ENCODE measurements at places on chromosomes 11 and 22. TPM values are rescaled to one million over a fixed set of nuclear protein-coding genes. Genes with fewer than 3 reads are reported as not detected.

GRCh38 chr22:46286006-46286405 lies 10.7 kb upstream of the GTSE1 start:
- no peak for DNase-seq

GRCh38 chr11:44865866-44866272 lies 84.8 kb downstream of the TP53I11 start:
- DNase-seq: no peak

DNA sequence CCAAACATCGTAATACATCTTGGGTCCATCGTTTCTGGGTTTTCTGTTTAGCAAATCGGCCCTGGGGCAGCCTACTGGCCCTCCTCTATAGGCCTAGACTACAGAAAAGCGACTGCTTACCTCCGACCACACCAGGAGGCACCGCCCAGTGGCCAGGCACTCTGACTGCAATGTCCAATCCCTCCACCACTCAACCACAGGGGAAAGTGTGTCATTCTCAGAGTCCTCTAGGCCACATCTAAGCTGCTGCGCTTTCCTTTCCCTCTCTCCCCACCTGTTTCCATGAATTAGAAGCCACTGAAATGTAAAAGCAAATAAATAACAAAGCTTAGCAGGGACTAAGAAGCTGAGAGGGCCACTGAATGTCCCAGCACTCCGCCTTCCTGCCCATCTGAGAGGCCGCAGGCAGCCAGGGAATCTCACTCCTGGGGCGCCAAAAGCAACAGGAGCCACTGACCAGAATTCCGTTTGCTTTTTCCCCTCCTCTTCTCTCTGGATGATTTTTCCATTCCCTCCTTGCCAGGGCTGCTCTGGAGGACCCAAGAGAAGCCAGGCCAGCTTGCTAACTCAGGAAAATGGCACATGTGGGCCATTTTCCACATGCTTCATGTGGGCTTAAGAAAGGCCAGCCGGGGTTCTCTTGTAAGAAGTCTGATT lies 50.1 kb upstream of the FLI1 start:
- DNase-seq: no peak

DNA sequence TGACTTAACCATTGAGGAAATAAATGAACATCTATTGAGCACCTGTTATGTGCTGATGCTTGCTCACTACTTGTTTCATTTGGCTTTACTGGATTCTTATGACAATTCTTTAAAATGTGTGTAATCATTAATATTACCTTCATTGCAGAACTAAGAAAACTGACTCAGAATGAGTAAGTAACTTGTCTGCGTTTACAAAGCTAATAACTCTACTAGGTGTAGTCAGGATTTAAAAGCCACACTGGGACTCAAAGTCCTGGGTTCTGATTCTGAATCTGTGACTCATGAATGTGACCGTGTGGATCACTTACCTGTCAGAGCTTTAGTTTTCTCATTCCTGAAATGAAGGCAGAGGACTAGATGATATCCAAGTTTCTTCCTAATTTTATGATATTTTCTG lies 23.4 kb upstream of the KIRREL3 start:
- DNase-seq: no peak

DNA sequence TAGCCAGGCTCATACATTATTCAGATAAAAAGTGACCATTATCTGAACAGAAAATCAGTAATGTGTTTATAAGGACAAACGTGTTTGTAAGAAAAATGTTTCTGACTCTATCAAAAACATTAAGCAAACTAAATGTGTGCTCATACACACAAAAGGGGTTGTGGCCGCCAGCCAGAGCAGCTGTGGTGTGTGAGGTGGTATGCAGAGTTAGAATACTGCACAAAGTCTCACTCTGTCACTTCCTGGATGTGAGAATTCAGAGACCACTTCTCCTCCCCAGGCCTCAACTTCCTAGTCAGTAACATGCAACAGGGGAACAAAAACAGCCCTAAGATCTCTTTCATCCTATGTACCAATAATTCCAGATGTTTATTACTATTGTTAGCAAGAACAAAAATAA lies 9.4 kb downstream of the OR5B21 start:
- no peak for DNase-seq

DNA sequence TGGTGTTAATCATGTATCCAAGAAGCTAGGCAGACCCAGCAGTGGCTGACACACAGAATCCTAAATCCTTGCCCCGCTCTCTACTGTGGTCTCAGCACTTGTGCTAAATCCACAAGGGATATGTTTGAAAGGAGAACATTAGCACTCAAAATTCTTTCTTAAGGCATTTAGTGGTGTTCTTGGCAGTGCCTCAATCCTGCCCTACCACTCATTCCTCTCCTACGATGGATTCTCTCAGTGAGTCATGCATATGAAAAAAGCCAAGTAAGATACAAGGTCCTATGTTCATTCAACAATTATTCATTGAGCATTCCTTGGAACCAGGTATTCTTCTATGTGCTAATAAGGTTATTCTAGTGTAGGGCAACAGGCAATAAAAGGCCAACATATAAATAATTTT lies 31.2 kb downstream of the RRP8 start:
- DNase-seq: no peak

DNA sequence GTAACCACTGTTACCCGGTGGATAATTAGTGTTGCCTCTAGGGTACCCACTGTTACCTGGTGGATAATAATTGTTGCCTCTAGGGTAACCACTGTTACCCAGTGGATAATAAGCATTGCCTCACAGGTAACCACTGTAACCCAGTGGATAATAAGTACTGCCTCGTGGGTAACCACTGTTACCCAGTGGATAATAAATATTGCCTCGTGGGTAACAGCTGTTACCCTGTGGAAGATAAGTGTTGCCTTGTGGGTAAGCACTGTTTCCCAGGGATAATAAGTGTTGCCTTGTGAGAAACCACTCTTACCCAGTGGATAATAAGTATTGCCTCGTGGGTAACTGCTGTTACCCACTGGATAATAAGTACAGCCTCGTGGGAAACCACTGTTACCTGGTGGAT lies 9.3 kb upstream of the NXPE4 start:
- no peak for DNase-seq

DNA sequence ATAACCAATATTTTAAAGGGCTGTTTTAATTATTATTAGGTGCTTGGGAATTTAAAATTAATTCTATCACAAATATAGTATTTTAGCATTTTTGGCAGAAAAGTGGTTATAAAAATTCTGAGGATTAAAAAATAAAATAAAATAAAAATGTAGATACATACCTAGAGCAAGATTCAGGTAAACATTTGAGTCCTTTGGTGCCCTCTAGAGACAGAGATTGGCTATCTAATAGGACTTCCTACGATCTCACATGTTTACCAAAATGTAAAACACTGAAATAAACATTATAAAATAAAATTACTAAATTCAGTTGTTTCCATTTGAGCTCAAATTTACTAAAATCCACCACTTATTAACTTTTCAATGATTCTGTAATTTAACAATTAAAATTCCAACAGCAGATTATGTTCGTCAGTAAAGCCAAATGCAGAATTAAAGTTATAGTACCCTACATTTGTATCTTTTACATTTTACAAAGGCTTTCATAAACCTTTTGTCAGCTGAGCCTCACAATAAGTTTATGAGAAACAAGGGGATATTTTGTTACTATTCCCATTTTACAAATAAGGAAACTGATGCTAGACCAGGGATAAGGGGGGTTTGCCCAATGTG lies 27.7 kb downstream of the SLC36A4 start:
- no peak for DNase-seq

DNA sequence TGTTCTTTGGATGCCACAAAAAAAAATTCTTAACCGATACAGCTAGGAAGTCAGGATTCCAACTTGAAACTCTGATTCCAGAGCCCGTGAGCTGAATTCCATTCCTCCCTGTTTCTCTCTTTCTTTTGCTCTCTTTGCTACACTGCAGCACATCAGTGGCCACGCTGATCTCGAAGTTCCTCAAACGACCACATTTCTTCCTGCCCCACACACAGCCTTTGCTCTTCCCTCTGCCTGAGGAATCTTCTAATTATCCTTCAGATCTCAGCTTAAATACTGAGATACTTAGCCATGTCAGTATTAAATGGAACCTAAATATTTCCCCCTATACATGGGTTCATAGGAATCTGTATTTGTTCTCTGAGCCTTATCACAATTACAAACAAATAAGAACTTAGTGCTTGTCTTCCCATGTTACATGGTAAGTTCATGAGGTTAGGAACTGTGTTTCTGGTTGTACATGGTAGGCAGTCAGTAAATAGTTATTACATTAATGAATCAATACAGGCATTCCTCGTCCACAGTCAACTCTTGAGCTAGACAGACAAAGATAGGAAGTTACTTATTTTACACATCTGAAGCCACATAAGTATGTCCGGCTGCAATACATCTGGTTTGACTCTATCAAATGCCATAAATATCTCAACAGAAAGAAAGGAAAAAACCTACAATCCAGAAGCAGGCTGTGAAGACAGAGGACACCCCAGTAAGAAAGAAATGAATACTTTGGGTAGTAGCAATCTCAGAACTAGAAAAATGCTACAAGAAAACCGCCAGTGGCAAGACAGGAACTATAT lies 86.6 kb downstream of the MAML2 start:
- peak; percentile 54 for DNase-seq

DNA sequence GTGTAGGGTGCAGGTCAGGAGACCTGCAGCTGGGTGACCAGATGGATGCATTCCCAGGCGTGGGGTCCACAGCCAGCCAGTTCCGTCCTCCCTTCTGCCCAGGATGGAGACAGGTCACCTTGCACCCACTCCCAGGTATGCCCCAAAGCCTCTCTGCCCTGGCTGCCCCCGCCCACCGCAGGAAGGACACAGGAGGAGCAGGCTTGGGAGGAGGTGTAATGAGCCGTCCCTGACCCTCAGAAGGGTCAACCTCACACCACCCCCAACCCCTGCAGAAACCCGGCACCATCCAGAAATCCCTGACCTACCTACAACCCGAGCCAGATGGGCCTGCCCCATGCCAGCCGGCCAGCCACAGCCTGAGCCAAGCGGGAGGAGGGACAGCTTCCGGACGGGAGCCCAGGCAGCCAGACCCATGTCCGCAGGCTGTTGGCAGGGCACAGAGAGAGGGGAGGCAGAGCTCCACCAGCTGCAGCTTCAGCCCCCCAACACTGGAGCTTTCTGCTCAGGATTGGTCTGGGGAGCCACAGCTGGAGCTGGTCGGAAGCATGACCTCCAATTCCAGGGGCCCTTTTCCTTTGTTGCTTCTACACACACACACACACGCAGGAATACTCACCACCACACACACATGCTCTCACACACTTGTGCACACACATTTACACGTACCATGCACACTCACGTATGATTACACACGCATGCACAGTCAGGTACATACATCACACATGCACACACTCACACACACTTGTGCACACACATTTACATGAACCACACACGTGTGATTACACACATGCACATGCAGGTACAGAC lies 5.3 kb downstream of the IFITM10 start:
- no peak for DNase-seq

GRCh38 chr11:38824573-38824972 lies 2226.5 kb upstream of the RAG2 start:
- no peak for DNase-seq

DNA sequence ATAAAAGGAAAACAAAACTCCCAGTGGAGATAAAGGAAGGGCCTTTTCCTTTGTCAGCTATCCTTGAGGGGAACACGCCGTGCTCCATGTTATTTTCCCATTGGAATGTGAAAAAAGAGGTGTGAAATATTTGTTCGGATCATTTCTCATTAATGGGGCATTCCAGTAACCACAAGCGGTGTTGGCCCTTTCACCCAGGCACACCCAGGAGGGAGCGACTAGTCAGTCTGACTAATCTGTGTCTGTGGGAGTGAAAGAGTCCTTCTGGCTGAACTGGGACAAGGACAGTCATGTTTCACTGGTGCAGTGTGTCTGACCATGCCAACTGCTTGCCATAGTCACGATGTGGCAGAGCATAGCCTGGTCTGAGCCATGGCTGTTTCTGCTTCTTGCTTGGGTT lies 13.0 kb upstream of the MYEOV start:
- DNase-seq: no peak

DNA sequence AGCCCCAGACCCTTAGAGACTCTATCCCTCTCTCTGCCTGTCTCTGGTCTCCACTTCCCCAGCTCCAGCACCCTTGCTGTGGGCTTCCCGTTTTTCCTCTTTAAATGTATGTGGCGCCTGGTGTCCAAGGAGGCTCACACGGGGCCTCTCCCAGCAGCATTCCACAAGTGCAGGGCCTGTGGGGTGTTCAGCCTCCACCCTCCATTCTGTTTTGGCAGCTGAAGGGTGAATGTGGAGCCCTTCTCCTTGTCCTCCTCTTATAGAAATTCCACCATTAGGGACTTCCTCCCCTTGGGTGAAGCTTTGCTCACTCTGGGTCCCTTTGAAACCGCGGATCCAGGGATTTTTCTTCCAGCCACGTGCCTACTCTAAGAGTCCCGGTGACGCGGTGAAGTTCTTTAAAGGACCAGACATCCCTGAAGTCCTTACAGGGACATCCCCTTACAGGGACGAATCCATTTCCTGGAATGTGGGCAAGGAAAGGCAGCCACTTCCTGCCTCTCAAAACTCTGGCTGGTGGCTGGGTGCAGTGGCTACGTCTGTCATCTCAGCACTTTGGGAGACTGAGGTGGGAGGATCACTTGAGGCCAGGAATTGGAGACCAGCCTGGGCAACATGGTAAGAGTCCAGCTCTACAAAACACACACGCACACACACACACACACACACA lies 1.6 kb upstream of the TSPAN18 start:
- peak; percentile 23 for DNase-seq

DNA sequence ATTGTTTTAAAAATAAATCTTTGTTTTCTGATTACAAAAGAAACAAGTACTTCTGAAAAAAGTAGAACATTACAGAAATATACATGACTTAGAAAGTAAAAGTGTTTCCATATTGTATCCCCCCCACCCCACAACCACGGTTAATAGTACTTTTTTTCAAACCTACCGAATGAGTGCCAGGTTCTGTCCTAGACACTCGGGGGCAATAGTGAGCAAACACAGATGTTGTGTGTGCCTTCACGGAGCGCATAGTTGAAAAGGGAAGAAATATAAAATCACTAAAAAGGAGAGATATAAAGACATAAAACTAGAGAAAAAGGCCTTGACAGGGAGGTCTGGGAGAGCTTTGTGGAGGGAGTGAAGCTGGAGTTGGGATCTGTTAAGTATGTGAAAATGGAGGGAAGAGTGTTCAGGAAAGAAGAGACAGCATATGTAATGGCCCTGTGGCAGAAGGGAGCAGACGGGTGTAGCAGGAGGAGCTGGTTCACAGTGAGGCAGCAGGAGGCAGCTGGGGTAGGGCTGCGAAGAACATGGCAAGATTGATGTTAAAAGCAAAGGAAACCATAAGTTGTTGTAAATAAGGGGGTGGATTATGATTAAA lies 42.1 kb upstream of the ALX4 start:
- DNase-seq: no peak

- no peak for DNase-seq
Measured at GRCh38 chr11:12674571-12674935, 332 bp downstream of the TEAD1 start.

GRCh38 chr11:113248702-113249490 lies 65.5 kb upstream of the TTC12 start:
- no peak for DNase-seq

- DNase-seq: no peak
Measured at GRCh38 chr11:36333468-36333867, 37.4 kb downstream of the PRR5L start.

GRCh38 chr22:41339823-41340222 lies 38.5 kb downstream of the ZC3H7B start:
- DNase-seq: no peak

The TMEM191B gene
- polyA plus RNA-seq: 6.1 TPM

The OVCH2 gene
- not detected for polyA plus RNA-seq

The LGALS12 gene
- polyA plus RNA-seq: 0.19 TPM

The USP2 gene
- 0.09 TPM for polyA plus RNA-seq

The SYTL2 gene
- polyA plus RNA-seq: 0.68 TPM

The PRODH gene
- polyA plus RNA-seq: not detected

The UBQLNL gene
- 1.8 TPM for polyA plus RNA-seq

The FGF4 gene
- polyA plus RNA-seq: not detected

The FOSL1 gene
- polyA plus RNA-seq: 4.8 TPM

The KREMEN1 gene
- polyA plus RNA-seq: not detected

The MIAT gene
- polyA plus RNA-seq: 7.4 TPM

The ARHGAP20 gene
- polyA plus RNA-seq: 0.54 TPM
